Stimulated activated CD8-positive, alpha-beta memory T cell treated with anti-CD3 and anti-CD28 coated beads, Interleukin-4, amount 100 ng/mL, for 1 hour (primary cell): ENCODE measurements at places on chromosomes 12 and 14.

DNA sequence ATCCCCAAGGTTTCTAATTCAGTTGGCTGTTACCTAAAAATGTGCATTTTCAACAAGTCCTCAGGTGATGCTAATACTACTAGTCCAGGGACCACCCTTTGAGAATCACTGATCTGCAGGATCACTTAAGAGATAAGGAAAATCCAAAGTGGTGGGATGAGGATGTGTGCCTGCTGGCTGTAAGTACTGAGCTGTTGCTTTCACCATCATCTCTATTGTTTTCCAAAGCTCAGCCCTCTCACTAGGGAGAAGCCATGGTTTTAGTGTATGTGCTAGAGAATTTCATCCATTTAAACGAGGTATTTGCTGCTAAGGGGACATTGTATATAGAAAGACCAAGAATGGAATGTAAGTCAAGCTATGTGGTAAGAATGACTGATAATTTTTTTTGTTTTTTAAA lies 202.3 kb downstream of the KIF21A start:
- DNase-seq = no peak

GRCh38 chr12:108040947-108041346 lies 88.1 kb upstream of the WSCD2 start:
- DNase-seq = no peak

- DNase-seq = no peak
Measured at GRCh38 chr12:100265732-100266584, 921 bp downstream of the DEPDC4 start.

GRCh38 chr14:48349689-48350088 lies 674.3 kb upstream of the MDGA2 start:
- DNase-seq = no peak

GRCh38 chr12:116547955-116548501 lies 11.2 kb upstream of the MAP1LC3B2 start:
- no peak for DNase-seq

DNA sequence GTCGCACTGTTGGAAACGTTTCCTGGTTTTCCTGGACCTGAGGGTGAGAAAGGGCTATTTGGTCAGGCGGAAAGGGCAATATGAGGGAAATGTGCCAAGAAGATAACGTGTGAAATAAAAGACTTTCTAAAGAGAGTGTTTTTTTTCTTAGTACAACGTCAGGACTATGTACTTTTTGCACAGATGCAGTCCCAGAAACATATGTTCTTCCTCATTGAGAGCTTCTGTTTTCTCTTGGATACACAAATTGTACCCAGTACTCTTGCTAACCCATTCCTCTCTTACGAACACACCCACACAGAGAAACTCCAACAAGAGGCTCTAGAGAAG lies 669 bp upstream of the PKP2 start:
- no peak for DNase-seq

- no peak for DNase-seq
Measured at GRCh38 chr12:131368668-131369071, 342.2 kb upstream of the SFSWAP start.

DNA sequence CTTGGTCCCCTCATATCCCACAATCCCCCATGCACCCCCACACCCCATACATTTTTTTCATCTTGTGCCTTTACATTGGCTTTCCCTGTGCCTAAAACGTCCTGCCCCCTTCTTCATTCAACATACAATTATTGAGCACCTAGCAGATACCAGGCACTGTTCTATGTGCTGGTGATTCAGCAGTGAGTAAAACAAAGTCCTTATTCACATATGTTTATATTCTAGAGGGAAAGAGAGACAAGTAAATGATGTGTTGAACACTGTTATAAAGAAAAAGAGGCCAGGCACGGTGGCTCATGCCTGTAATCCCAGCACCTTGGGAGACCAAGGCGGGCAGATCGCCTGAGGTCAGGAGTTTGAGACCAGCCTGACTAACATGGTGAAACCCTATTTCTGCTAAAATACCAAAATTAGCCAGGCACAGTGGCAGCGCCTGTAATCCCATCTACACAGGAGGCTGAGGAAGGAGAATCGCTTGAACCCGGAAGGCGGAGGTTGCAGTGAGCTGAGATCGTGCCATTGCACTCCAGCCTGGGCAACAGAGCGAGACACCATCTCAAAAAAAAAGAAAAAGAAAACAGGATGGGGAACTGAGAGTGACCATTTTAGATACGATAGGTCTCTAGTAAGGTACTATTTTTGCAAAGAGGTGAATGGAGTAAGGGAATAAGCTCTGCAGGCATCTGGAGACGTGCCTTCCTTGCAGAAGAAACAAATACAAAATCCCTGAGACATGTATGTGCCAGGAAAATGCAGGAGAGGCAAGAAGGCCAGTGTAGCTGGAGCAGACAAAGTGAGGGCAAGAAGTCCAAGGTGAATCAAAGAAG lies 12.2 kb downstream of the SLC7A7 start:
- DNase-seq = no peak

DNA sequence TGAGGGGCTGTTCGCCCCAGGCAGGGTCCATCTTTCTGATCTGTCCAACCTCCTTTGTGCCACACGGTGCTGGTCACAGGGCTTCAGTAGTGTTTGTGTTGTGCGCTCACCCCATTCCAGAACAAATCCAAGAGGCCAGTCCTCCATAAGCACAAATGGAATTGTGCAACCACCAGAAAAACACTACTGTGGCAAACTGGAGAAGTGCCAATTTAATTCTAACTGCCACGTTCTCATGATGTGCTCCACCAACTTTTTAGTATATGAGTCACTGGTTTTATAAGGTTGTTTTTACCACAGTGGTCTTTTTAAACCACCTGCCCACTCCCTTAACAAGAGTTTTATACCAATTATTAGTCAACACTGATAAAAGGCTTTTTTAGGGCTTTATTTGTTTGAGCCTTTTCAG lies 380.2 kb downstream of the NAV3 start:
- no peak for DNase-seq
